ENCODE measurements at places on chromosomes 11 and 22.

GRCh38 chr11:66567787-66568123, 651 bp downstream of the CTSF start:
- DNase-seq, result no peak

DNA sequence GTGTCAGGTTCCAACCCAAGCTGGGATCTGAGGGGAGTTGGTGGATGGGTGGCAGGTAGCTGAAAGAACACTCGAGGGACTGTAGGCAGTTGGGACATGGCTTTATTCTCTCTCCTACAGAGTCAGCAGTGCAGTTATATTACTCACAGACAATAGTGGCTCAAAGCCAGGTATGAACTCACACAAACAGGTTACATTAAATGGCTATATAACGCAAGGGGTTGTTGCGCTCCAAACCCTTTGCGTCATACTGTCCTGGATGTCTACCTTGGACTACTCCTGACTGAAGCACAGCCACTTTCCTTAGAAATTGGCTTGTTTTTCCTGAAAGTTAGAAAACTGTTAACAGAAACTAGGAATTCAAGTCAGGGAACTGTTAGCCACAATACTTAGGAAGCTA, 66.4 kb upstream of the OR4B1 start:
- peak; percentile 19 for DNase-seq

DNA sequence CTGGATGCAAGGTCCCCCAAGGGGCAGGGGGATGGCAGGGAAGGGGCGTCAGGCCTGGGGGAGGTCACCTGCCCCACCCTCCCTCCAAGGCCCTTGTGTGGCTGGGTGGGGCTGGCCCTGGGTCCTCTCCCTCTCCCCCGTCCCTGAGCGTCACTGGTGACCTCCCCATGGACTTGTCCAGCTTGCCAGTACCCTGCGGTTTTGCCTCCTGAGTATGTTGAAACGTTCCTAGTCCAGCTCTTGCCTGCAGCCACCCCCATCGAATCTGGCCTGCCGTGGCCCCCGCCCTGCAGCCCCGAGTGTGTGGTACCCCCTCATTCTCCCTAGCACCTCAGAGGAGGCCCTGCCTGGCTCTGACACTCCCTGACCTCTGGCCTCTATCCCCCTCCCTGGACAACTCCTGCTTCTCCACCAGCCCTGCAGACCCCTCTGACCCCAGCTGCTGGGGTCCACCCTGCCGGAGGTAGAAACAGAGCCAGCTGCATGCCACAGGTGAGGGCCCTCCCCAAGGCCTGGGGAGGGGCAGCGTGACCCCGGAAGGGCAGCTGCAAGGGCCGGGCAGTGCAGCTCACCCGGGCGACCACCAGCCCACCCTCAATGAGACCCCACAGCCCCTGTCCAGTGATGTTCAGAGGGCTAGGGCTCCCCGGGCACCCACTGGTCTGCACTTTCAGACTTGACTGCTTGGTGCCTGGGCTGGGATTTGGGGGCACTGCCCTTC, 4.1 kb upstream of the MUC6 start:
- peak; percentile 82 for DNase-seq

DNA sequence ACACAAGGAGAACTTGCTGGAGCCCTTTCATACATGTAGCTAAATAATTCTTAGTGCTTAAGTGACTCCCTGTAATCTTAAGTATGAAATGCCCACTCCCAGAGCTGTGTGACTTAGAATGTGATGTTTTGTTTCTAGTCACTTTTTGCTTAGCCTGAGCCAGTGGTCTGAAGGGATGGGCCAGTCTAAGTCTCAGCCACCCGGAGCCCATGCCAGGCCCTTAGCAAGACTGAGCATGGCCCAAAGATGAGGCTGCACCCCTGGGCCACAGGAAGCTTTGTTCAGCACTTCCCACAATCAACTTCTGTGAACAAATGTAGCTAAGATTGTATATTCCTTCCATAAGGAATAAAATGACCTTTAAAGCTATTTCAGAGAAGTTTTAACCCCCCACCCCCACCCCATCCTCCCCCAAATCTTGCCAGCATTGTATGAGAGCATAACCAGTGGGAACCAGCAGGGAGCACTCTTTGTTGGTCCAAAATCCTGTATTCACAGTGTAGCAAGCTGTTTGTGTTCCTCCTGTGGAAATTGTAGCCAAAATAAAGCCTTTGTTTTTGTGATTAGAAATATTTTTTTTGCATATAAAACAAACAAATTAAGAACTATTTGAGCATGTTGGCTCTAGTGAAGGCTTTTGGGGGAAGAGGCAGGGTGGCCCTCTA, 73.8 kb upstream of the GAL start:
- DNase-seq, result peak; percentile 2

DNA sequence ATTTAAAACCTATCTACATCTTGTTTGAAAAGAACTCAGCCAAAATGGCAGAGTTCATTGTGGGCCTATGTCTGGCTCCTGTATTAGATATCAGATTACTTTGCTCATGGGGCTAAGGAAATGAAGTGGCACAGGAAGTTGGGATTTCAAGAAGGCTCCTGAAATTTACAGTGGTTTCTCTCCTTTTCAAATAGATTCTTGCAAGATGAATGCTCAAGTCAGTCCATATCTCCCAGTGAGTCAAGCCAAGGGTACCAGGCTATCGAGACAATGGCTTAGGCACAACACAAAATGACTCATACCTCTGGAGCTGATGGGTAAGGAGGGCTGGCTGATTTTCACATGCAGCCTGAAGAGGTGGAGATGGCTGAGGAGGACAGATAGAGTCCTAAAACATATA, 24.1 kb upstream of the APOA1 start:
- DNase-seq, result peak; percentile 68

- no peak for DNase-seq
Observed at GRCh38 chr11:16893456-16894066, 120.7 kb downstream of the PLEKHA7 start.

- DNase-seq, result no peak
Observed at GRCh38 chr11:101848262-101848661, 66.5 kb upstream of the CEP126 start.

DNA sequence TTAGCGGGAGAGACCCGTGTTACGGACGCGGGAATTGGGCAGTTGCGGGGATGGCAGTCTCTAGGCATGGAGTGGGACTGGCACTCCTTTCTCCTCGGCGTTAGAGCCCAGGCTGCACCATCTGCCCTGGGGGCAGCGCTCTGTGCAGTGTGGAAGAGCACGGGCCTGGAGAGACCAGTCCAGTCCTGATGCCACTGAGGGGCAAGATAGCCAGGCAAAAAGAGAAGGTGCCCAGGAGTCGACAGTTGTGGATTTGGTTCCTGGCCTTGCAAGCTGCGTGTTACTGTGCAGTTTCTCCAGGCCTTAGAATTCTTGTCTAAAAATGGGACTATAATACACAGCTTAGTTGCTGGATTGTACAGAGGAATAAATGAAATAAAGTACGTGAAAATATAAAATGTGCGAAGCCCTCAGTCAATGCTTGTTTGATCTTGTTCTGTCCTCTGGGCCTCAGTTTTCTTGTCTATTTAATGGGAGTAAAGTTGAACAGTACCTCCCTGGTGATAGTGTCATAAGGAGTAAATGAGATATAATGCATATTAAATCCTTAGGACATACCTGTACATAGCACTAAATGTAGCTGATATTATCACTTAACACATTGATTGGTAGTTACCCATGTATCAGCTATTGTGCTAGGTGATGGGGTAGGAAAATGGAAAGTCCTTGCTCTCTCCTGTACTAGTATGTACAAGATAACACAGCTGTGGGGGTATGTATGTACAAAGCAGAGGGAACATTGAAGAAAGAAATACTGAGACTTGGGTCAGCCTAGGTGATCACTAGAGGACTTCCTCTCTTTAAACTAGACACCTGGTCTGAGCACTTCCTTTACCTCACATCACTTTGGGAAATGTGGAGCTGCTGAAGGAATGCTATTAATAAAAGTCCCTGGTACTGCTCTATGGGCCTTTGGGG, 1.2 kb downstream of the ATXN10 start:
- DNase-seq, result no peak

DNA sequence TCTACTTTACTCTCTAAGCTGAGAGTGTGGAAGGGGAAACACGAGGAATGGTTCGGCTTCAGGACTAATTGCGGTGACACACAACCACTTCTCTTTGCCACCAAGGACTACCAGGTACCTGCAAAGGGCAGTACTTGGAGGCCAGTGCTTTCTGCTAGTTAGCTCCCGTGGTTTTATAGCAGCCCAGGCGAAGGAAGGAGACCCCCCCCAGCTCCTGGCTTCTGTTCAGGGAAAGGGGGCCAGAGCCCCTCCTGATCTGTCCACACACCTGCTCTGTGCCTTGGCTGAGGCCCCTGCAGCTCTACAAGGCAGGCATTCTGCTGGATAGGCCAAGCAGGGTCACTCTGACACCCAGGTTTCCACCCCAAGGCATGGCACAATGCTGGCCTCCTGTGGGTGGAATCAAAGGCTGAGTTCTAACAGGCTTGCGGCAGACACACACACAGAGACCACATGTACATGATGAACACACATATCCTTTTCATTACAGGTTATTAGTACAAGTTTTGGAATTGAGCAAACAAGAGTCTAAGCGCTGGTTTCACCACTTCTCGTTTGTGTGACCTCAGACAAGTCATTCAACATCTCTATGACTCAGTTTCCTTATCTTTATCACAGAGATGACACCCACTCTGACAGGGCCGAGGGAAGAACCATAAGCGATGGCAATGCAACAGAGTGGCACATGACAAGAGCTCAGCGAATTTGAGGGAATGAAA, 7.5 kb downstream of the SERPIND1 start:
- DNase-seq, result no peak

GRCh38 chr22:50319503-50319951, 7.3 kb downstream of the DENND6B start:
- DNase-seq, result no peak

DNA sequence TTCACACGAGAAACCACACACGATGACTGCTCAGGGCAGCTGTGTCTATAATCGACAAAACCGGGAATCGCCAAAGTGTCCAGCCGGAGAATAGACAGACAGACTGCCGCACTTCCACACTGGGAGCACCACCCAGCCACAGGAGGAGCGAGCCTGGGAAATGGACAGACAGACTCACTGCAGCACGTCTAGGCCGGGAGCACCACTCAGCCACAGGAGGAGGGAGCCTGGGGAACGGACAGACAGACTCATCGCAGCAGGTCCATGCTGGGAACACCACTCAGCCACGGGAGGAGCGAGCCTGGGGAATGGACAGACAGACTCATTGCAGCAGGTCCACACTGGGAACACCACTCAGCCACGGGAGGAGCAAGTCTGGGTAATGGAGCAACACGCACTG, 137.2 kb downstream of the BRD1 start:
- no peak for DNase-seq

DNA sequence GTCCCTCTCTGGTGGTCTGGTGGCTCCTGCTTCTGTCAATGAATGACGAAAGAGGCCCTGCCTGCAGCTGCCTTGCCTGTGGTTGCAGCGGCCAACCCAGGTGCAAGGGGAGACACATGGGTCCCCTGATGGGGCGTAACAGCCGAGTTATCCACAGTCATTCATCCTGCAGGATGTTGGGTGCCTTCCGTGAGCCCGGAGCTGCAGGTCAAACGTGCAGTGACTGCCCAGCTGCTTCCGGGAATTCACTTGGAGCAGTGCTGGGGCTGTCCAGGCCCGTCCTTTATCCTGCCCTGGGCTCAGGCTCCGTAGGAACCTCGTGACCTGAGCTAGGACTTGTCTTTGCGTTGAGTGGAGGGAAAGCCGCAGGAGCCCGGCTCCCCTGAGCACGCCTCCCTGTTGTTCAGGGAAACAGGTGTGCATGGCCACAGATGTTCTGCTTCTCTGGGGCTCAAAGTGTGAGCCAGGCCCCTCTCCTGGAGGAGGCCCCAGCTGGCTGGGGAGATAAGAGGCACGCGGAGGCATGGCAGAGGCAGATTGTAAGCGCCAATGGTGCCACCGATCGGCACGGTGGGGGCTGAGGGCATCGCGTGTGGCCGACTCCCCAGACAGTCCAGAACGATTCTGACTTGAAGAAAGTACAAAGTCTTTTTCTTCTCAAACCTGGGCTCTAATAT, 635.4 kb downstream of the BRD1 start:
- DNase-seq, result no peak

- DNase-seq, result no peak
Observed at GRCh38 chr11:120293038-120293800, 31.9 kb upstream of the TLCD5 start.

- peak; percentile 8 for DNase-seq
Observed at GRCh38 chr22:20206709-20207215, 55.9 kb upstream of the CCDC188 start.

DNA sequence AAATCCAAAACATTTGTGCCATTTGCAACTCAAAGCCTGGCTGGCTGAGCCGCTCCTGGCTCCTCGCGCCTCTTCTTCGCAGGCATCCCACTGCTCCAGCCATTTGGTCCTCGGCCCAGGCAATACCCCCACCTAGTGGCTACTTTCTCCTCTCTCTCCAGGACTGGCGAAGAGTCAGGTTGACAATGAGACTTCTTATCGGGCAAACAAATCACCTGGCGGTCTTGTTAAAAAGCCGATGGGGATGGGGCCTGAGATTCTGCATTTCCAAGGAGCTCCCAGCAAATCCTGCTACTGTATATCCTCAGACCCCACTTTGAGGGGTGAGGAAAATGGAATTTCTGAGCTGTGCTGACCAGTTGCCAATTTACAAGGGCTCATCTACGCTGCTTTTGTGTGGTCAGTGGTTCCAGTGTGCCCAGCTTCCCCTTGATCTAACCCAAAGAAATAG, 89.0 kb downstream of the ISX start:
- peak; percentile 46 for DNase-seq

- no peak for DNase-seq
Observed at GRCh38 chr11:68669301-68670090, 14.8 kb upstream of the GAL start.

GRCh38 chr11:41377709-41378394, 81.6 kb downstream of the LRRC4C start:
- no peak for DNase-seq

- no peak for DNase-seq
Observed at GRCh38 chr11:110173811-110174644, 80.8 kb downstream of the ZC3H12C start.

GRCh38 chr11:110855191-110855590, 143.0 kb upstream of the ARHGAP20 start:
- DNase-seq, result no peak

- peak; percentile 46 for DNase-seq
Observed at GRCh38 chr11:13183094-13183825, 94.3 kb upstream of the BMAL1 start.
